Left ventricle myocardium superior (tissue), 1 donor: ENCODE measurements at places on chromosomes 4 and X.

- DNase-seq, result no peak
Measured at GRCh38 chr4:76058302-76058701, 16.2 kb upstream of the ART3 start.

- DNase-seq, result no peak
Measured at GRCh38 chrX:39017077-39017476, 215.8 kb downstream of the MID1IP1 start.

DNA sequence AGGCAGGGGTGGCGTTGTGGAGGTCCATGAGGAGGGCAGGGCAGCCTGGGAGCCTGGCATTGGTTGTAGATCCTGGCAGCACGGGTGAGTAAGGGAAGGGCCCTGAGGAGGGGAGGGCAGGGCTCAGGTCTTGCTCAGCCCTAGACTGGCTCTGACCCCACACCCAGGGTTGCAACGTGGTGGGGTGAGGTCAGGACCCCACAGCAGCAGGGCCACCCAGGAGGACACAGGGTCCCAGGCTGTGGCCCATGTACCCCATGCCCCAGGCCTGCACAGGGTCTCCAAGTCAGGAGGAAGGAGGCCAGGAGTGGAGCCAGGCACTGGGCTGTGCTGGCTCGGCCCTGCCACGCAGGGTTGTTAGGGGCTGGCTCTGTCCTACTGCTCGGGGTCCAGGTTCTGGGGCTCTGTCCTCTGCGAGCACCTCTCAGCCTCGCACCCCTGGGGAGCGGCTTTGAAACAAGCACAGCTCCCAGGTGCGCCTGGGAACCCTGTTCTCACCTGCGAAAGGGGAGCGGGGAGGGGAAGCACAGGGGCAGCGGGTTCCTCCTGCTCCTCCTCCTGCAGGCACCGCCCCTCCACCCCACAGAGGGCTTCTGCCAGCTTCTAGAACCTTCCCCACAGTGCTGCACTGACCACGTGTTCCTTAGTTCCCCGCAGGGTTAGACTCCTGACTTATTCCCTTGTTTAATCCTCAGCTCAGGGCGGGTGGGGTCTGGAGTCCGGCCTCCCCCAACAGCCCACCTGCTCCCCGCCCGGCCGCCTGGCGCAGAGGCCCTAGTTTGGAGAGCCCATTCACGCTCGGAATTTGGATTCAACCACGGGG, 20.4 kb downstream of the MSANTD1 start:
- DNase-seq, result no peak

- no peak for DNase-seq
Measured at GRCh38 chr4:10878861-10879260, 194.3 kb upstream of the CLNK start.

- no peak for DNase-seq
Measured at GRCh38 chrX:13085526-13085925, 41.1 kb upstream of the FAM9C start.

DNA sequence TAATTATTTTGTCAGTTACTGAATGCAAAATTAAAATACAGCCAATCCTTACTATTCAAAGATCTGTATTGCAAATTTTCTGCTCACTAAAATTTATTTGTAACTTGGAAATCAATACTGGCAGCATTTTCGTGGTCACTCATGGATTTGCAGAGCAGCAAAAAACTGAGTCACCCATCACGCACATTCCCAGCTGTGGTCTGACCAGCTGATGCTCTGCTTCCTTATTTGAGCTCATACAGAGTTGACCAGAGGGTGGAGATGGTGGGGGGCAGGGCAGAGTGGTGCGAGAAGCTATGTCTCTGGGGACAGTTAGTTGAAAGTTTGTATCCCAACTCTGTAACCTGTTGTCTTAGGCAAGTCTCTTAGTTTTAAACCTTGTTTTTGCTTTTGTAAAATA, 214.8 kb downstream of the SPCS3 start:
- DNase-seq, result no peak

- DNase-seq, result no peak
Measured at GRCh38 chrX:118519411-118520215, 24.0 kb downstream of the DOCK11 start.
